ENCODE measurements at places on chromosomes 5 and 9.

DNA sequence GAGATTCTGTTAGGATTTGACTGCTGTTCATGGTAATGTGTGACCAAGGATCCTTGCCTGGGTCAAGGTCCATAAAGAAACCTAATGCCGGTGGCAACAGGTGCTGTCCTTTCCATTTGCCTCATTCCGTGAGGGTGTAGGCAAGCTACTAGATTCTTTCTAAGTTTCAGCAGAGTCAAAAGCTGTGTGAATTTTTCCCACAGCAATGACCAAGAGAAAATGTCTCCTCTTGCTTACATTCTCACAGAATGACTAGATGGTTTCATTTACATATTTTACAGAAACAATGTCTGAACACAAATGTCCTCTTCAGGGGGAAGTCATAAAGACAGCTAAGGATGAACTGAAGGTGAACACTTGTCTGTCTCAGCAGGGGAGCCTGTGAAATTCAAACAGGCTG lies 75.3 kb upstream of the SV2C start:
- no peak for DNase-seq

DNA sequence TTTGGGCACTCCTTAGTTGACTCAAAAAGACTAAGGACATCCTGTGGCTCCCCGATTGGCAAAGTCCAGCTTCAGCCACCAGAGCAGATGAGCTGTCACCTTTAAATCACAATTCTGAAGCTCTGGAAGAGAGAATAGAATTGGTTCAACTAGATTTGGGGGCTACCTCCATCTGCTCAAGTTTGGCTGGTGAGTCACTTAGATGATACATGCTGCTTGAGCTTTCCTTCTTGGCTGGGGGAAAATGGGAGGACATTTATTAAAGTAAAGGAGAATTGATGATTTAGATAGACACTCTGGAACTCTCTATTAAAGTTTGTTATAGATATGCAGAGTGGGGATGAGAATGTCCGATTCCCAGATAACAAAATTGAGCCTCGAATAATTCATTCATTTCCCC lies 30.0 kb upstream of the GRIA1 start:
- no peak for DNase-seq

- DNase-seq = no peak
Observed at GRCh38 chr9:133754688-133755227, 16.6 kb upstream of the SARDH start.

GRCh38 chr5:42756606-42757601 lies at the start of gene CCDC152:
TSS of gene CCDC152 (plus strand) at chr5:42756818. CDS start at chr5:42759122, 2,304 bp downstream.
- DNase-seq = peak; percentile 29

GRCh38 chr5:131991593-131992324 lies 19.7 kb downstream of the ACSL6 start:
- DNase-seq = no peak

DNA sequence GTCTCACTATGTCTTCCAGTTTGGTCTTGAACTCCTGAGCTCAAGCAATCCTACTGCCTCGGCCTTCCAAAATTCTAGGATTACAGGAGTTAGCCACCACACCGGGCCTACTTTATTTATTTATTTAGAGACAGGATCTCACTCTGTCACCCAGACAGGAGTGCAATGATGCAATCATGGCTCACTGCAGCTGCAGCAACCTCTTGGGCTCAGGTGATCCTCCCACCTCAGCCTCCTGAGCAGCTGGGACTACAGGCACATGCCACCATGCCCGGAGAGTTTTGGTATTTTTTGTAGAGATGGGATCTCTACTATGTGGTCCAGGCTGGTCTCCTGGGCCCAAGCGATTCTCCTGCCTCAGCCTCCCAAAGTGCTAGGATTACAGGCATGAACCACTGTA lies 32.8 kb downstream of the PHAX start:
- DNase-seq = no peak

DNA sequence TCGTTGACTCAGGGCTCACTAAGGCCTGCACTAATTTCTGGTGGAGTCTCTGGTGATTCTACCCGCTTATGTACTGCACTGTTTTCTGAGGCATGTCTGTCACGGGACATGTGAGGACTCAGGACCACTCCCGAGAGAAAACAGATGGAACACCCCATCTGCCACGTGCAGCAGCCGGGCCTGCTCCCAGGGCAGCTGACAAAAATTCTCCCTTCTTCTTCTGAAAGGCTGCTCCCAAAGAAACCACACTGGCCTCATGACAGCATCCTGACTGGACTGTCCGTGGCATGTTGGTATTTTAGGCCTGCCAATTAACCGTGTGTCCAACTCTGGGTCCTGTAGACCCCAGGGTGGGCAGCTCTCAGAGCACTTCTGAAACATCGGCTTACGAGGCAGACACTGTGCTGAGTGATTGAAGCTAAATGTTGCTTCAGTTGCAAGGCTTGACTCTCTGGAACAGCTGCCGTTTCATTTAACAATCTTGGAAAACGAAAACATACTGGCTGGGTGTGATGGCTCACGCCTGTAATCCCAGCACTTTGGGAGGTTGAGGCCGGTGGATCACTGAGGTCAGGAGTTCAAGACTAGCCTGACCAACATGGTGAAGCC lies 39.0 kb downstream of the FAM240B start:
- DNase-seq = no peak

GRCh38 chr5:68424799-68425537 lies 209.4 kb downstream of the PIK3R1 start:
- no peak for DNase-seq

DNA sequence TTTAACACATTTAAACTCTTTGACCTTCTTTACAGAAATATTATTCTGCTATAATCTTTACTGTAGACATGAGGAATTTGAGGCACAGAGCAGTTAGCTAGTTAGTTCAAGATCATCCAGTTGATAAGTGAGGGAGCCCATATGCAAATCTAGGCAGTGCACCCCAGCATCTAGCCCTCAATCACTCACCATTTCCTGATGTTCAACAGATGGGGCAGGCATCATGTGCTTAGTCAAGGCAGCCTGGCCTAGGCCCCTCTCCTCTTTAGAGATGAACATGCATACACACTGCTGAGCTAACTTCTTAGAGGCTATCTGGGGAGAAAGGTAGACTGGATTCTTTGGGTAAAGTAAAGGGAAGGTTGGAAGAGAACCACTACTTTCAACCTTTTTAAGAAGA lies 206.8 kb upstream of the SLC24A2 start:
- DNase-seq = no peak

DNA sequence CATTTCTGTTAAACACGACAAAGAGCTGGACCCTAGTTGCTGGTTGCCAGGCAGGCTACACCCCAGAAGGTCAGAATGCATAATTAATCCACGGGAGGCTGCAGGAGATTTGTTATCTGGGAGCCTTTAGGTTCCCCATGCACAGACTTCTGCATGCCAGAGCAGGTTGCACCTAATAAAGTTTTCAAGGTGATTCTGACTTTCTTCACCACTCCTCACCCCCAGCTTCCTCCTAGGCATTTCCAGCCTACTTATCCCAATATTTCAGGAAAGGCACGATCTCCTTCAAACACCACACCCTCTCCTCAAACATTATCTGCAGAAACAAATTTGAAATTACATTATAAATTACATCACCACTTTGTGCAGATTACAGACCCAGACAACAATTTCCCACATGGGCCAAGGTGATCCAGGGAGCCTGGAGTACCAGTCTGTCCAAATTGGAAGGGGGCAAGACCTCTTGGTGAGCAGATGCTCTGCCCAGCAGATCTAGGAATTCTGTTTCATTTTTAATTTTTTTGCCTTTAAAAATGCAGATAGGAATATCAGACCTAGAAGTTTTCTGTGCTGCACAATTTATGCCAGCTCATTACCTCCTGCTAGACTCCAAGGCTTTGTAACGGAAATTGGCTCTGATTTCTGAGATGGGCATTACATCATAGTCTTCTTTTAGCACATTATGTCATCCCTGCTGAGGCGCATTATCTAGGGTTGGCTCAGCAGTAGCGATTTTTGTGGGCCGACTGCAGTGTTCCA lies 363.4 kb upstream of the SLC30A5 start:
- no peak for DNase-seq

DNA sequence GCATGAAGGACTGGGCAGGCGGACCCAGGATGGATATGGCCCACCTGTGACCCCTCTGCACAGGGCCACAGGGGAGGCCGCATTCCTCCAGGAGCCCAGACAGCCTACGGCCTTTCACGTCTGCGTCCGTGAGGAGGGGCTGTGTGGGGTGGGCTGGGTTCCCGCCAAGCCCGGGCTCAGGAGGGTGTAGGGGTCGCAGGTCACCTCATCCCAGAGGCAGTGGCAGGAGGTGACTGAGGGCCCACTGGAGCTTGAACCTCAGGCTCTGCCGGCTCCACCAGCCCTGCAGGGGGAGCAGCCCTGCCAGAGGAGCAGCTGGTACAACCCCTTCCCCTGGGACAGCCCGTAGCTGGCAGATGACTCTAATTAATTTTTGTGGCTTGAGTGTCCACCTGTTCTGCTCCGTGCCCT lies 40.7 kb upstream of the CACNA1B start:
- no peak for DNase-seq

DNA sequence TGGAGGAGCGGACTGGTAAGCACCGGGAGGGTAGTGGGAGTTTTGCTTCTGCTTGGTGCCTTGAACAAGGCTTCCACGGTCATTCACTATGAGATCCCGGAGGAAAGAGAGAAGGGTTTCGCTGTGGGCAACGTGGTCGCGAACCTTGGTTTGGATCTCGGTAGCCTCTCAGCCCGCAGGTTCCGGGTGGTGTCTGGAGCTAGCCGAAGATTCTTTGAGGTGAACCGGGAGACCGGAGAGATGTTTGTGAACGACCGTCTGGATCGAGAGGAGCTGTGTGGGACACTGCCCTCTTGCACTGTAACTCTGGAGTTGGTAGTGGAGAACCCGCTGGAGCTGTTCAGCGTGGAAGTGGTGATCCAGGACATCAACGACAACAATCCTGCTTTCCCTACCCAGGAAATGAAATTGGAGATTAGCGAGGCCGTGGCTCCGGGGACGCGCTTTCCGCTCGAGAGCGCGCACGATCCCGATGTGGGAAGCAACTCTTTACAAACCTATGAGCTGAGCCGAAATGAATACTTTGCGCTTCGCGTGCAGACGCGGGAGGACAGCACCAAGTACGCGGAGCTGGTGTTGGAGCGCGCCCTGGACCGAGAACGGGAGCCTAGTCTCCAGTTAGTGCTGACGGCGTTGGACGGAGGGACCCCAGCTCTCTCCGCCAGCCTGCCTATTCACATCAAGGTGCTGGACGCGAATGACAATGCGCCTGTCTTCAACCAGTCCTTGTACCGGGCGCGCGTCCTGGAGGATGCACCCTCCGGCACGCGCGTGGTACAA lies 556 bp downstream of the PCDHGC3 start:
- no peak for DNase-seq

DNA sequence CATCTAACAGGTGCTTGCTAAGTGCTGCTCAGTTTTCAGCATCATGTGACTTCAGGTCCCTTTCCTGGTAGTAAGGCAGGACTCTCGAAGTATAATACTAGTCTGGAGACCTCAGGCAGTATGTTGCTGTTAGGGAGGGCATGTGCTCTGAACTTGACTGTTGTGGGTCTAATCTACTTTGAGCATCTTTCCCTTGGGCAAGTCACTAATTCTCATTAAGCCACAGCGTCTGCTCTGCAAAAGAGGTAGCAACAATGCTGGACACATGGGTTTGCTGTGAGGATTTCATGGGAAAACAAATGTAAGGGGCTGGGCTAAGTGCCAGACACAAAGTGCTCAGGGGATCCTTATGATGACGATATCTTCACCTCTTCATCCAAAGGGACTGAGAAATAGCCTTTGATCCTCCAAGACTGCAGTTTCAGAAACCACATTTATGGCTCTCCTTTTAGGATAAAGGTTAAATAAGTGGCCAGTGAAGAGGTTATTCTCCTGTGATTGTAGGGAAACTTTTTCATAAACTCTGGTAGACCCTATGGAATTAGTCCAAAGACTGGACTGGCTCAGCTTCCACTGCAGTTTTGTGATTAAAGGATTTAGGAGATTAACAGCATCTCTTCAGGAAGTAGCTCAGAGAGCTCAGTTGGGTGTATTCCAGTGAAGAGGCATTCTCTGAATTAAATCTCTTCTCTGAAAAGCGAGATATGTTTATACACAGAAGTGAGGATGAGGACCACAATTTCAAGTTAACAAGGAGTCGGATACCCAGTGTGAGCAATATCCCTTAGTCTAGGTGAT lies 216.6 kb downstream of the SGCD start:
- no peak for DNase-seq

DNA sequence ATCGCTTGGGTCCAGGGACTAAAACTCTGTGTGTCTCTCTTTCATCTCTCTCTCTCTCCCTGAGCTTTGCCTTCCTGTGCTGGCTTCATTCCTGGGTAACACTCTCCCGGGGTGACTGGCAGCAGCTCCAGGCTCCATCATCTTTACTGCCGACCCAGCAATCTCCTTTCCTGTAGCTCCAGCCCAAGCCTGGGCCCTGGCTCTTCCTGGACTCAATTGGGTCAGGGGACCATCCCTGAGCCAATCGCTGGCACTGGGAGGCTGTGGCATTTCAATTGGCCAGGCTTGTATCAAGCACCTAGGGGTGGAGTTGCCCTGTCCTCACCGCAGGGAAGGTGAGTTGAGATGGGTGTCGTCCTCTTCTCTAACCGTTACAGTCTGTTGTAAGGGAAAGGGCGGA lies 31.9 kb downstream of the FAM240B start:
- DNase-seq = no peak

DNA sequence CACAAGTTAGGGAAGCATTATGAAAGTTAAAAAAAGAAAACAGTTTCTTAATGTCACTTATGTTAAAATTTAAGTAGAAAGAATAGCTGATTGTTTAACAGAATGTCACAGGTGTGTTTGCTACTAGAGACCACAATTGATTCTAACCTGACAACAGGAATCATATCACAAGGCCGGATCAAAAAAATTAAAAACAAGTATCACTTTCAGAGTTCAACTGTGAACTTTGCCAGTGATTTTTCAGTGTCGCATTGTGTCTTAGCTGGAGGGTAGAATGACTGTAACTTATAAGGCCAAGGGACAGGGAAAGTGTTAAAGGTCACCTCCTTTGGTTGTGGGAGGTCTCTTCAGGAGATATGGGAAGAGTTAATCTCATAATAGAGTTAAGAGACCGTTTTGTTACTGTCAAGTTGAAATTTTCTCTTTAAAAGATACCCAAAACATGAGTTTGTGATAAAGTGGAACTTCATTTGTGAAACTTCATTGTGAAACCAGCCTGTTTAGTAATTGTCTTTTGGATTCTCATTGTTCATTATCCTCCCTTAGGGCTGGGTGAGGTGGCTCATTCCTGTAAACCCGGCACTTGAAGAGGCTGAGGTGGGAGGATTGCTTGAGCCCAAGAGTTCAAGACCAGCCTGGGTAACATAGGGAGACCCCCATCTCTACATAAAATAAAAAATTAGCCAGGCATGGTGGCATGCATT lies 40.9 kb downstream of the CPEB4 start:
- no peak for DNase-seq

DNA sequence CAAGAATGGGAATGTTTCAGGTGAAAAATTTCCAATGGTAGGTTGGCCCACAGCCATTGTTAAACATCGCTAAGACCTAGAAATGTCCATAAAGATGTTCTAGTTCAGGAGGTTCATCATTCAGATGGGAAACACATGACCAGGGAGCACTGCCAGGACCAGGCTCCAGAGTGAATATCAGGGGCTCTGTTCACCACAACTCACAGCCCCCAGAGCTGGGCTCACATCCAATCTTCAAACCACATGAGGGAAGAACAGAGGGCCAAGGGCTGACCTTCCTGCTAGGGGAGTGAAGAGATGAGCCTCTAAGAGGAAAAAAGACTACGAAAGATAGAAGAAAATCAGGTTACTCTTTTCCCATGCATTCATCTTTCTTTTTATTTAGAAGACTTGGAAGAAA lies 205.8 kb downstream of the SEMA5A start:
- no peak for DNase-seq

GRCh38 chr5:137260820-137261695 lies 238.1 kb downstream of the SPOCK1 start:
- no peak for DNase-seq

GRCh38 chr9:34628656-34629490 lies at the start of gene ARID3C:
TSS of gene ARID3C (minus strand) at chr9:34629066. CDS start at chr9:34628014, 1,052 bp downstream.
- peak; percentile 36 for DNase-seq
